Suppressor macrophage treated with lipopolysaccharide for 1 hour (primary cell): ENCODE measurements at places on chromosomes 7 and 10.

- DNase-seq: no peak
Measured at GRCh38 chr10:128180843-128181242, 54.6 kb upstream of the MKI67 start.

DNA sequence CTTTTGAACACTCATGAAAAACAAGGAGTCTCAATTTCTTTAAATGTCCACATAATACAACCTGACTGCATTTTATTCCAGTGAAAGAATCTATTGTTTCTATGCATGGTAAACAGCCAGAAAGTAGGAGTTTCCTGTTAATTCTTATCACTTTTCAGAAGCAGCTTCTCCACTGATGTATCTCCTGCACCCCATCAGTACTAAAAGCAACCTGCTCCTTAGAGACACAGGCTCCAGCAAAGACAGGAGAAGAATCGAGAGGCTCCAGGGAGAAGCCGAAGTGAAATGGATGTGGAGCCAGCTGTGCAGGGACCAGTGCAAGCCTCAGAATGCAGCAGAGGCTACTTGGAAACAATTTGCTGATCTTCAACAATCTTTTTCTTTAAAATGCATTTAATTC, 16.4 kb upstream of the C10orf120 start:
- no peak for DNase-seq

DNA sequence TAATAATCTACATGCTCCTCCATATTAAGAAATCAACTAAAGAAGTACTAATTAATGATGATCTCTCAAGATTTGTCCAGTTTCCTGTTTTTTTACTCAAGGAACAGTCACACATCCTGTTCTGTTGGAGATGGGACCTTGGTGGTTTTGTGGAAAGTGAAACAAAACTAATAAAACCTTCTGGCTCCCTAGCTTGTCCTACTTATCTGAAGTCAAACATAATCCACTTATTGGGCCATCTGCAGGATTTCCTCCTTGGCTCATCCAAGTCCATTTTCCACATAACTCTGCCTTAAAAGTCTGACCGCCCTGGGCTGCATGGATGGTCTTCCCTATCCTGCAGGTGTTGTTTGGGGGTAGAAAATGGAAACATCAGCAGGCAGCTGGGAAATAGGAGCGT, 39.4 kb upstream of the TARP start:
- DNase-seq: peak; percentile 57

GRCh38 chr10:49161411-49161997, 26.7 kb downstream of the TMEM273 start:
- DNase-seq: peak; percentile 77

DNA sequence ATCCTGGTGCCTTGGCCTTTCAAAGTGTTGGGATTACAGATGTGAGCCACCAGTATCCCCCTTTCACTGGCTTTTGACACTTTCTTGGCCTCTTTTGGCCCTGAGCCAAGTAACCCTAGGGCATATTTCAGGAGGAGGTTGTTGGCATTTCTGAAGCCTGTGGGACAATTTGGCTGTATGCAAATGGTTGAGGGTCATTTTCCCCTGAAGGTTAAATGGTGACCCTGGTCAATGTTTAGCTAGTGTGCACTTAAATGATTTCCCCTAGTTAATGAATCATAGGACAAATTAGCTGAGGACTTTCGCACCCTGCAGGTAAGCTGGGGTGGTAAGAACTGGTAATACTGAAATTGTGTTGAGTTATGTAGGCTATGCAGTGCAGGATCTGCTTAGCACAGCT, 660.5 kb downstream of the LRMDA start:
- DNase-seq: no peak

GRCh38 chr7:153188630-153189029, 429.1 kb downstream of the ACTR3B start:
- DNase-seq: no peak

- DNase-seq: peak; percentile 57
Measured at GRCh38 chr7:50208378-50208982, 96.0 kb upstream of the IKZF1 start.

GRCh38 chr10:78568620-78569019, 500.1 kb upstream of the ZMIZ1 start:
- DNase-seq: peak; percentile 67

DNA sequence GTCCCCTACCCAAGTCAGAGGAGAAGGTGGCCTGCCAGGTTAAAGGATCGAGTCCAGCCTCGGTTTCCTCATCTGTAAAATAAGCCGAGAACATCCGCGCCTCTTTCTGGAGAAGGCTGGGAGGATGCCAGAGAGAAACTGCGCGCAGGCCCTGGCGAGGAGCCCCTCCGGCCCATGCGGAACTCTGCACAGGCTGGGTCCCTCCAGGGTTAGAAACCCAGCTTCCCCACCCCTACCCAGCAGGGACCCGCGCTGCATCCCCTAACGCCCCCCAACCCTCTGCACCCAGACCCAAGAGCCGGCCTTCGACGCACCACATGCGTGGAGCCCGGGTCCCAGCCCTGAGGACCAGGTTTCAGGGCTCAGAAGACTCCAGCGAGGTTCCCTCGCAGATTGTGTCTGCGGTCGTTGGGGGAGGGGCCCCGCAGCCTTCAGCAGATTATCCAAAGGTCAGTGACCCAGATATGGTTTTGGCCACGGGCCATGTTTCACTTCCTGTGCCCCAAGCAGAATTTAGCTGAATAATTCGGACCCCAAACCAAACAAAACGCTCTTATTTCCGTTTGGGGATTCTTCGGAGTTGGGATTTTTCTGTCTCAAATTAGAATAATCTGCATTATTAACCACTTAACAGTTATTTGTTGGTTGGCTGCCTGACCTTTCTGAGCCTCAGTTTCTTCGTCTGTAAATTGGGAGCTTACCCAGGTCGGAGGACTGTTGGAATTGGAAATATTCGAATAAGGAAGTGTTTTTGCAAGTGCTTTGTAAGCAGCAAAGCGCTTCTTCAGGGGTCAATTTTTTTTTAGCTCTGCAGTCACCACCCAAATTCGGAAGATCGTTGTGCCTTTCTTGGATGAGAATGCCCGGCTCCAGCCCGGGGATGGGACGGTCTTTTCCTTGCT, 167.7 kb downstream of the UBE2H start:
- DNase-seq: peak; percentile 38

- DNase-seq: no peak
Measured at GRCh38 chr7:75869776-75870379, 9.0 kb upstream of the RHBDD2 start.

- no peak for DNase-seq
Measured at GRCh38 chr7:37416378-37417106, 32.1 kb downstream of the ELMO1 start.

DNA sequence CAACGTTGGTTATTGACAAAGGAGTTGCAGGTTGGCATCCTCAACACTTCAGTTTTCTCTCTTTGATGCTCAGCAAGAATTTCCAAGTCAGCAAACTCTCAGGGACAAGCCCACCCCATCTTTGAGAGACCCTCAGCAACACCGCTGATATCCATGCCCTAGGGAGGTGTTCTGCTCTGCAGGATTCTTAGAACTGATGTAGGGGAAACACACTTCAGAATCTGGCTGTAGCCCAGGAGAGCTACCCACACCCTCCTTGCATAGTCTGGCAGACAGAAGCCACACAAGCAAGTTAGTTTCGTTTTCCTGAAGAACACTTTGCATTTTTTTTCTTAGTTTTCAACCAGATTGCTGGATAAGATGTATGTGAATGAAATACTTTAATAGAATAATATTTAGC, 822 bp downstream of the SAMD9L start:
- peak; percentile 83 for DNase-seq

DNA sequence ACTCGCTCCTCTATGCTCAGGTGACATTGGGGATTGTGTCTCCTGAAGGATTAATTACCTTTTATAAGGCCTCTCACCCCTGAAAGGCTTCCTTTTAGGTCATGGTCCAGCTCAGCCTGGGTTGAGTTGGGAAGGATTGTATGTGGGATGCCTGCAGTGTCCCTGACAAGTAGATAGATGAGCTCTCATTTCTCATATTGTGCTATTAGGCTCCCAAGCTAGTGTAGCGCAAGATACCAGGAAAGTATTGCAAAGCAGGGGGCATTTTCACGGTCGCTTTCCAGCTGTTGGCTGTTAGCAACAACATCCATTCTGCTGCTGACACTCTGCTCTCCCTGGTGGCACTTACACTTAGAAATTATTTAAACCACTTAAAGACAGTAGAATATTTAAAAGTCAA, 31.9 kb downstream of the NXPH1 start:
- no peak for DNase-seq

GRCh38 chr10:68848806-68849205, 21.5 kb downstream of the STOX1 start:
- DNase-seq: no peak

DNA sequence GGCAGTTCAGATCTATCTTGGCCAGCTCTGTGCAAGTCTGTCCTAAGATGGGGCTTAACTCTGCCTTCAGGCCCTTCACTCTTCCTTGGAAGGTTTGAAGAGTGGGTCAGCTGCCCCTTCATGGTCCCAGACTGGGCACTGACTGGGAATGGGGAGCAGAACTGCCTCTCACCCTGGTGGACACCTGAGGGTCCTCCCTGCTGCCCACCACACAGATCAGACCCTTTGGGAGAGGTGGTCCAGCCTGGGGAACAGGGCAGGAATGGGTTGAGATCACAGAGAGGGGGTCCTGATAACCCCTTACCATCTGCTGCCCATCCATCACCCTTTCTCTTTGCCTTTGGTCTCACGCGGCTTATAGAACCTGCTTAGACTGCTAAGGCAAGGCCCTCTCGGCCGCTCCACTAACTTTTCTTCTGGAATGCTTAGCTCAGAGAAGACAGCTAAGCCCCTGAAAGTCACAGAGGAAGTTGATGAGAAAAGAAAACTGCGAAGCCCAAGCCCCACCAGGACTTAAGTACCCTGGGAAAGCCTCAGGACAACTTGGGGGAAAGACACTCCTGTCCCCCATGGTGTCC, 402 bp upstream of the CDHR1 start:
- no peak for DNase-seq

- DNase-seq: no peak
Measured at GRCh38 chr10:132973903-132974241, 31.5 kb upstream of the CFAP46 start.

DNA sequence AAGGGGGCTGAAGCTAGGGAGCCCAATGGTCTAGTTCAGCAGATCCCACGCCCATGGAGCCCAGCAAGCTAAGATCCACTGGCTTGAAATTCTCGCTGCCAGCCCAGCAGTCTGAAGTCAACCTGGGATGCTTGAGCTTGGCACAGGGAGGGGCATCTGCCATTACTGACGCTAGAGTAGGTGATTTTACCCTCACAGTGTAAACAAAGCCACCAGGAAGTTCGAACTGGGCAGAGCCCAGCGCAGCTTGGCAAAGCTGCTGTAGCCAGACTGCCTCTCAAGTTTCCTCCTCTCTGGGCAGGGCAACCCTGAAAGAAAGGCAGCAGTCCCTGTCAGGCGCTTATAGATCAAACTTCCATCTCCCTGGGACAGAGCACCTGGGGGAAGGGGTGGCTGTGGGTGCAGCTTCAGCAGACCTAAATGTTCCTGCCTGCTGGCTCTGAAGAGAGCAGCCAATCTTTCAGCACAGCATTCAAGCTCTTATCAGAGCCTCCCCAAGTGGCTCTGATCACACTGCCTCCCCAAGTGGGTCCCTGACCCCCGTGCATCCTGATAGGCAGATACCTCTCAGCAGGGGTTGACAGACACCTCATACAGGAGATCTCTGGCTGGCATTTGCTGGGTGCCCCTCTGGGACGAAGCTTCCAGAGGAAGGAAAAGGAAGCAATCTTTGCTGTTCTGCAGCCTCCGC, 167.8 kb downstream of the CCDC71L start:
- no peak for DNase-seq

- DNase-seq: no peak
Measured at GRCh38 chr10:124603376-124604213, 140.6 kb downstream of the FAM53B start.

DNA sequence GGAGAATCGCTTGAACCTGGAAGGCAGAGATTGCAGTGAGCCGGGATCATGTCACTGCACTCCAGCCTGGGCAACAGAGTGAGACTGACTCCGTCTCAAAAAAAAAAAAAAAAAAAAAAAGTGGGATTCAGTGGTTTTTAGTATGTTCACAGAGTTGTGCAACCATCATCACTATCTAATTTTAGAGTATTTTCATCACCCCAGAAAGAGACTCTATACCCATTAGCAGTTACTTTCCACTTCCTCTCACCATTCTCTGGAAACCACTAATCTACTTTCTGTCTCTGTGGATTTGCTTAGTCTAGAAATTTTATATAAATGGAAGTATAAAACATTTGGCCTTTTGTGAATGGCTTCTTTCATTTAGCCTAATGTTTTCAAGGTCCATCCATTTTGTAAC, 113.4 kb downstream of the ST7 start:
- DNase-seq: peak; percentile 87

- peak; percentile 62 for DNase-seq
Measured at GRCh38 chr10:93357680-93358079, 124.5 kb downstream of the MYOF start.

GRCh38 chr7:368651-369475, 78.9 kb downstream of the FOXL3 start:
- DNase-seq: no peak

DNA sequence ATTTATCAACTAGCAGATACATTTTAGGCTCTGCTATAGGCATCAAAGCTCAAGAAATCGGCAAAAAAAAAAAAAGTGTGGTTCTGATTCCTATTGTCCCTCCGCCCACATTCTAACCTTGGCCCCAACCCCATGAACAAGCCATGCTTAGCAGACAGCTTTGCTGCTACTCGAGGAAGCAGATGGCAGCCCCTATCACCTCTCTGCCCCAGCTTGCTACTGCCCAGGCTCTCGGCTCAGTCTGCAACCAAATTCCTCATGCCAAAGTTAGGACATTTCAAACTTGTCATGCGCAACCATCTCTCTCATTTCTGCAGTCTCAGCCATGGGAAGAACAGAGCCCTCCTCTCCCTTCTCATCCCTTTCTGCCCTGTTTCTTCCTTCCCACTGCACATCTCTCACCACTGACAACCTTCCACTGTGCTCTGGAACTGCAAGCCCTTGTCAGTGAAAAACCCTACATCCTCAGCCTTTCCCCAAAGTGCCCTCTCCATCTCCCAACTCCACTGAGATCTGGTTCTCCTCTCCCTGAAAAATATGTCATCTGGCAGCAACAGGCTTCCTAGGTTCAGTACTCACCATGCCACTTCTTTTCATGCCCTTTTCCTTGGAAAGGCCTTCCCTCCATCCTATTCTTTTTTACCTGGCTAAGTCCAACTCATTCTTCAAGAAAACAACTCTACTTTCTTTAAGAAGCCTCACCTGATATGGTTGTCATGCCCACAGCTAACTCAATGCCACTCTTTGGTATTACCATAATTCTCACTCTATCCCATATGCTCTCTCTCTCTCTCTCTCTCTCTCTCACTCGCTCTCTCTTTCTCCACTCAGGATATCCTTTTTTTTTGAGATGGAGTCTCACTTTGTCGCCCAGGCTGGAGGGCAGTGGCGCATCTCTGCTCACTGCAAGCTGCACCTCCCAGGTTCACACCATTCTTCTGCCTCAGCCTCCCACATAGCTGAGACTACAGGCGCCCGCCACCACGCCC, 60.1 kb upstream of the FHIP2A start:
- DNase-seq: no peak

DNA sequence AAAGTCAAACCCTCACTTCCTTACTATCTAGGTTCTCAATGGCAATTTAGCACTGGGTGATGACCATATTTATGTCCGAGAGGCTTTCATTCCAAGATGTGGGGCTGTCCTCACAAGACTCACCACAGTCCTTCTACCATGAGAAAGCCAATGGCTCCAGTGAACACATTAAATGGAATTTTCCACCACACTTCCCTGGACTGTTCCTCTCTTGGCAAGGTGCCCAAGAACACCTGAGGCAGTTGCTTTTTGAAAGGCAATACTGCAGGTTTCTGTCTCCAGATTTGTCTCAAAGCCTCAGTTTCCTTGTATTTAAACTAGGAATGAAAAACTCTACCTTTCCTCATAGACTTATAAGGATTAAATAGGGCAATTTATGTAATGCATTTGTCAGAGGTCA, 24.2 kb downstream of the AFAP1L2 start:
- no peak for DNase-seq
